HuH-7.5 (cell line): ENCODE measurements at places on chromosomes 7 and 10.
A peak's percentile ranks its signal among the peaks of the same experiment; 100 is the strongest.

DNA sequence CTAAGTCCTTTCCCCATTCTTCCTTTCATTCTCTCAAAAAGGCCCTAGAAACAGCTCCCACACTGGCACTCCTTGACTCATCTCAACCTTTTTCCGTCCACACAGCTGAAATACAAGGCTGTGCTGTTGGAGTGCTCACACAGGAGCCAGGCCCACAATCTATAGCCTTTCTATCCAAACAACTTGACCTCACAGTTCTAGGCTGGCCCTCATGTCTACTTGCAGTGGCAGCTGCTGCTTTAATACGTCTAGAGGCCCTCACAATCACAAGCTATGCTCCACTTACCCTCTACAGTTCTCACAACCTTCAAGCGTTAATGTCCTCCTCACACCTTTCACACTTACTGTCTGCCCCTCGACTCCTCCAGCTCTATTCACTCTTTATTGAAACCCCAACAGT, 12.0 kb upstream of the LRRC61 start:
- DNase-seq, result no peak

GRCh38 chr10:74332398-74332797, 181.4 kb downstream of the ADK start:
- no peak for DNase-seq

DNA sequence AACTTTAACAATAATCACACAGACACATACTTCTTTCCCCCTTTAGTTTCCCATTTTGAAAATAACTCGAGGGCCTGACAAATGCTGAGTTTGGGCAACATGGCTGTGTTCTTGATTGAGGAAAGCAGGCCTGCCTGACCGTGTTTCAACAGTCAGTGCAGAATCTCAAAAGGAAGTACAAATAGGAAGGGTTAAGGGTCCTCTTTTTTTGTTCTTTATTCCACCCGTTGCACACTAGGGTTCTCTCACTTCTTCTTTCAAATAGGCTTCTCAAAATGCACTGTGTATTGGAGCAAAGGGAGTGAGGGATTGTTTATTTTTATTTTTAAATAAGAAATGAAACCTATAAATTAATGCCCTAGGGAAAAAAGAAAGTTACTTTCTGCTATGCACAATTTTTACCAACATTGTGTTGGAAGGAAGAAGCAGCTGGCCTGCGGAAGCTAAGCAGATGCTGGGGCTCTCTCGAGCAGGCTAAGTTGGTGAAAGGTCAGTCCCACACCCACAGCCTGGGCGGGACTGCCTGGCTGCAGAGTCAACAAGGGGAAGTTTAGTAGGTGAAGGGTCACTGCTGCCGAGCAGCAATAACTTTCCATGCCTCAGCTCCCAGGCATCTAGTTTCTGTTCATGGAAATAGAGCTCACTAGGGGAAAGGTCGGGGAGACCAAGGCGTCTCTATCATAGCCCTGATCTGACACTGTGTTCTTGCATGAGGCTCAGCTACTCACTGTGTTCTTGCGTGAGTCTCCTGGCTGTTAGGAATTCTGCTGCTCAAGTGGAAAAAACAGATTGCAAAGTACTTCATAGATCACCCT, 12.2 kb upstream of the PDK4 start:
- peak; percentile 64 for DNase-seq

DNA sequence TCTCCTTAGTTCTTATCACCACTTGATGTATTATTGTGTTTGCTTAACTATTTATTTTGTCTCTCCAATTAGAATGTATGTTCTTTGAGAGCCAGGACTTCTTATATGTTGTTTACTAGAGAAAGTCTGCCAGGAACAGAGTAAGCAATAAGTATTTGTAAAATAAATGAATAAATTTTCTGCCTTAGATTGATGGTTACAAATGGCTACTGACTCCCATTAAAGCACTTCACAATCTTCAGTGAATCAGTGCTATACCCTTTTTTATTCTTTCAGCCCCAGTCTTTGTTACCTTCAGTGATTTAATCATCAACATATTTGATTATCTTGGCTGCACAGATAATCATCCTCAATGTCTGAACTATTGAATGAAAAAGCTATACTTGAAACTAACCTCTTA, 197.1 kb upstream of the TMEM196 start:
- DNase-seq, result no peak

DNA sequence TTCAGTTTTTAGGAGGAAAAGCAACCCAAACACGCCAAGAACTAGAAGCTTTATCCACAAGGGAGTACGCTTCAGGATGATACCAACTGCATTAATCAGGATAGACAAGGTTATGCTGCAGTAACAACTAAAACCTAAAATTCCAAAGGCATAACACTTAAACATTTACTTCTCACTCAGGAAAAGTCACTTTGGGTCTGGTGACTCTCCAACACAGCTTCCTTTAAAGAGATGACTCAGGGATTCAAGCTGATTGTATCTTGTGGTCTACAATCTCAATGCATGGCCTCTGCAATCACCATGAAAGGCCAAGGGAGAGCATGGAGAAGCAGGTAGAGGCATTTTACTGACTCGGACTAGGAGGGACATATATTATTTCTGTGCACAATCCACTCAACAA, 315.8 kb downstream of the KCNMA1 start:
- DNase-seq, result no peak

- DNase-seq, result no peak
These were observed 93.6 kb downstream of the UBE2H start for GRCh38 chr7:129859183-129859582.

- DNase-seq, result no peak
These were observed 495.8 kb downstream of the MDFIC start for GRCh38 chr7:115417662-115418061.
